SHP77 (cell line): ENCODE measurements at places on chromosomes 2 and 18.

- no peak for DNase-seq
Observed at GRCh38 chr2:121790276-121790956, 35.0 kb downstream of the TSN start.

DNA sequence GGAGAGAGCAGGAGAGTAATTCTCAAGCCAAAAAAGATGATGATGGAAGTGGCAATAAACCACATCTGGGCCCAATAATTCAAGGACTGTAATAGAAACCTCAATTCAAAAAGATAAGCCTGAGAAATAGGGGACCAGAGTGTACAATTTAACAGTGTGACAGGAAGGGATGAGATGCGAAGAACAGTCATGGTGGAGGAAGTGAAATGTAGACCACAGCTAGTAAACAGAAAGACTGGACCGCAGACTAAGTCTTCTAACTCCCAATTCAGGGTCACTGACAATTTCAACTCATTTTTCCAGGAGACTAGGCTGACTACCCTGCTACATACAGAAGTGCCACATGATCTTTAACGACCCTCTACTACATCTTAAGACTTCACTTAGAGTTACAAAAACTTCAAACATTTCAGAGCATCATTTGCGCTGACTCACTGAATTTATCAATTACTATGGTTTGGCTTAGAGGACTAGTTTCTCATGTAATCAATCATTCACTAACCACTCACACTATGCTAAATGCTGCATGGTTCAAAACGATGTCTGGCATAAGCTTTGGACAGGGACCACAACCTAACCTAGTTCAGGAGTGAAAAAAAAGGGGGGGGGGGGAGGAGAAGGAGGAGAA is 9.0 kb downstream of the CUL3 start:
- no peak for DNase-seq

GRCh38 chr2:174656676-174657176 is 59.1 kb upstream of the WIPF1 start:
- no peak for DNase-seq

DNA sequence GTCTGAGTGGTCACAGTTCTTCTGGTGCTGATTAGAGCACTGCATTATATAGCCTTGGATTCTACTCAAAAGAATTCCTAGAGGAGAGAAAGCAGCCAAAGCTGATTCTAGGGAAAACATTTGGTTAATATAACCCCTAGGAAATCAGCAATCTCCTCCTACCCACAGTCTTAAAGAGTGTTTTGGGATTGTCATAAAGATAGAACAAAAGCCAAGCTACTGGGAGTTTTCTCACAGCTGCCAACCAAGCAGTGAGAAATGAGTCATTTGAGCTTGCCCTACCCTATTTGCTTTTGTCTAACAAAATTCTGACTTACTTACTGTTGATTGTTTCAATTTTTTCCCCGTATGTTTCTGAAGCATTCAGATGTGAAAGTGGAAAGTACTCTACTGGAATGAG is 469.3 kb downstream of the PLCL1 start:
- DNase-seq, result no peak

DNA sequence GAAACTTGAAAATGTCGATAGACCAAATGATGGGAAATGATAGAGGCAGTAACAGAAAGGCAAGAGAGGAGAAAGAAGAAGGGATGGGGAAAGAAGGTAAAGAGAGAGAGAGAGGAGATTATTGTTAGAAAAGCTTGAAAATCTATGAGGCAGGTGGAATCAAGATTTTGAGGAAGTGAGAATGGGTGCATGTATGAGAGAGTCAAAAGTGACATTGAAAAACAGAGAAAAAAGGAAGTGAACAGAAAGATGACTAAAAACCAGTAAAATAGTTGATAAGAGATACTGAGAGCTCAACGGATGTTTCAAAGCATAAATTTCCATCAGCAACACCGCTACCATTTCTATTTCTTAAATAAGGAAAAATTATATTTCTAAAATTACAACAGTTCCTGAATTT is 327.4 kb upstream of the CWC22 start:
- no peak for DNase-seq

DNA sequence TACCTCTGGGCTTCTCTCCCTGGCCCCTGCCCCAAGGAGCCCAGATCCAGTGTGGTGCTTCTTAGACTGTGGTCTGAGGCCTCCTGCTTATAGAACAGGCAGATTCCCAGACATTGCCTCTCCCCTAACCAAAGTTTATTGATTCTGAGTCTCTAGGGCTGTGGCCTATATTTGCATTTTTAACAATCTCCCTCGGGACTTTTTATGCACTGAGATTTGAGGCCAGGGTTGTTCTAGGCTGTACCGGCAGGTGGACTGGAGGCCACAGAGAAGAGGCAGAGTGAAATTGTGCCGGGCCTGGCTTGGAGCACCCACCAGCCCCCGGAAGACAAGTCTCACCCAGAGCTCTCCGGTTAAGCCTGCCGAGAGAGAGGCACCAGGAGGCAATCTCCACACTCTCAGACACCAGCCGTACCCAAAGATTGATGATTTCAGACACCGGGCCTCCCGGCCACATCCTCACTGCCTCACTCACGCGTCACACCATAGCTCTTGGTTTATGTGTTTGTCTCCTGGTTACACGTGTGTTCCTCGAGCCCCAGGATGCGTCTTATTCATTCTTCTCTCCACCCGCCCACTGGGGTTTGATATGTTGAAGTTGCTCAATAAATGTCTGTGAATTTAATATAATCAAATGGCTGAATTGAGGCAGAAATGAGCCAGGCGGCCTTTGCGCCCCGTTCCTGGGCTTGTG is 203.7 kb downstream of the KLHL29 start:
- no peak for DNase-seq

GRCh38 chr2:181738074-181738473 is 57.8 kb upstream of the NEUROD1 start:
- DNase-seq, result no peak

GRCh38 chr2:234111523-234111922 is 61.0 kb downstream of the SPP2 start:
- no peak for DNase-seq

GRCh38 chr2:69776886-69777785 is 35.2 kb downstream of the ANXA4 start:
- no peak for DNase-seq

GRCh38 chr2:128950758-128951157 is 632.1 kb upstream of the HS6ST1 start:
- DNase-seq, result no peak

GRCh38 chr2:108106731-108107130 is 120.4 kb downstream of the SLC5A7 start:
- no peak for DNase-seq

DNA sequence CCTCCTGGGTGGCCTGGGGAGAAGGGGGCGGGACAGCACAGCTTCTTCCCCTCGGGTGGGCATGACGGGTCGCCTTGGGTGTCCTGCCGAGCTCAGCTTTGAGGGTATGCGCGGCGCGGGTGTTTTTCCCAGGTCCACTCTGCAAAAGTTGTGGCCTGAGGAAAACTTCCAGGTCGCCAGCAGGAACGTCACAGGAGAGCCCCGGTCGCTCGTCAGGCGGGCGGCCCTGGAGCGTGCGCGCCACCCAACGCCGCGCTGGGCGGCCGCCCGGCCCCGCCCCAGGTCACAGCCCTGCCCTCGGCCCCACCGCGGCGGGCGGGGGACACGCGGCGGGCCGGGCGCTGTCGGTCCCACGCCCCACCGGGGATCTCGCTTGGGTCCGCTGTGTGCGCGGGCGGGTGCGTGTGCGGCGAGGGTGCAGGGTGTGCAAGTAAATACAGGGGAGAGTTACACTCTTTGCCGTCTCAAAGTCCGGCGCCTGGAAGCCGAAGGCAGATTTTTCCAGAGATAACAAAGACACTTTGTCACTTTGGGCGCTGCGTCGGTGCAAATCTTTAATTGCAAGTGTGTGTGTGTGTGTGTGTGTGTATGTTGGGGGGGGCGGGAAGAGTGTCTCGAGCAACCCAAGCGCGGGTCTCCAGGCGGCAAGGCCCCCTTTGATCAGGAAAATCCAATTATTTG is 616 bp upstream of the SP5 start:
- DNase-seq, result no peak

- no peak for DNase-seq
Observed at GRCh38 chr2:237171396-237171795, 85.7 kb downstream of the COPS8 start.

GRCh38 chr2:181124497-181124896 is 144.1 kb downstream of the UBE2E3 start:
- DNase-seq, result no peak

DNA sequence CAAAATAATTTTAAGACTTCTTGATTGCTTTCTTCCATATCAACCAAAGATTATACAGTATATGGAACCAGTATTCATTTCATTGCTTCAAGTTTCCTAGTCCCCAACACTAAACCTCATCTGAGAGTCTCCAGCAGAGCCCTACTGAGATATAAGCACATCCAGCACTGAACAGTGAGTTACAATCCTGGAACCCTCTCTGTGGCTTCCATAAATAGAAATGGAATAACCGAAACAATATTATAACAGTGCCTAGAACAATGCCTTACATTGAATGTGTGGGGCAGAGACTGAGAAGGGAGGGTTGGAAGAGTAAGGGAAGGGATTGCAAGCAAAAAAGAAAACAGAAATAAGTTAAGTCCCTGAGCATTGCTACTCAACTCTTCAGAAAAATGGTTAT is 18.9 kb downstream of the AAK1 start:
- no peak for DNase-seq

GRCh38 chr18:24593401-24593800 is 133.0 kb downstream of the HRH4 start:
- no peak for DNase-seq

DNA sequence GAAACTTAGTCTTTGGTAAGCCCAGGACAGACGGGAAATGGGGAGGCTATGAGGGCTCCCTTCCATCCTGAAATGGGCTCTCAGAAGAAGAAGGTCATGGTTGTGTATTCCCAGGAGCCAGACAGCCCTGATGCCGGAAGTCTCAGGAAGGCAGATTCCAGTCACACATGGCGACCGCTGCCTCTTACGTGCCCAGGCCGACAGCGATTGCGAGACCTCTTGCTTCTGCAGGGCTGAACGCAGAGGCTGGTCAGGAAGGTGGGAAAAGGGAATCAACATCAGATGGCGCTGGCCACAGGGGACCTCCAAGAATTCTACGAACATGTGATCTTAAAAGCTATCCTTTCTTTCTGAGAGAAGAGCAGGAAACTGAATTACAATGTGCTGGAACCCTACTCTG is 22.8 kb upstream of the SH3BP4 start:
- DNase-seq, result no peak

GRCh38 chr2:183383854-183384253 is 259.6 kb downstream of the NUP35 start:
- DNase-seq, result no peak

DNA sequence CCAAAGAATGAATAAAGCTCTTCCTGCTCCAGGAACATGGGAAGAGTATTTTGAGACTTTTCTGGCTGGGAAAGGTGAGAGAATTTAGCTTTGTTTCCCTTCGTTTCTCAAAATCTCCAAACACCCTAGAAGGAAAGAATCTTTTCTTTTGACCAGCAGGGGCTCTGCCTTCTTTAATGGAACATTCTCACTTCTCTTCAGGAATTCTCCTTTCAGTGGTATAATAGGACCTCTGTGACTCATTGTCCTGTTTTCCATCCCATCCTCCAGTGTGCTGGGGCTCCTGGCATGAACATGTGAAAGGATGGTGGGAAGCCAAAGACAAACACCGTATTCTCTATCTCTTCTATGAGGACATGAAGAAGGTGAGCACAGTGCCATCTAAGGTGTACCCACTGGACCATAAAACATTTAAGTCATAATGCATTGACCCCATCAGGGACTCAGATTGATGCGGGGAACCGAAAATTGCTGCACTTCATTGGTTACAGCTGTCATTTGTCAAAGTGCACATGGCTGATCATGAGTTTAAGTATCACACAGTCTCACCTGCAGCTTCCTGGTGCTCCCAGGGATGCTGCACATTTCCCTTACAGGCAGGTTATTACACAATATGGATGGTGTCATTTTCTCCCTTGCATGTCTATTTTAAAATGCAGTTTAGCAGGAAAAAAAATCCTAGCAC is 5.5 kb downstream of the SULT1C4 start:
- no peak for DNase-seq

DNA sequence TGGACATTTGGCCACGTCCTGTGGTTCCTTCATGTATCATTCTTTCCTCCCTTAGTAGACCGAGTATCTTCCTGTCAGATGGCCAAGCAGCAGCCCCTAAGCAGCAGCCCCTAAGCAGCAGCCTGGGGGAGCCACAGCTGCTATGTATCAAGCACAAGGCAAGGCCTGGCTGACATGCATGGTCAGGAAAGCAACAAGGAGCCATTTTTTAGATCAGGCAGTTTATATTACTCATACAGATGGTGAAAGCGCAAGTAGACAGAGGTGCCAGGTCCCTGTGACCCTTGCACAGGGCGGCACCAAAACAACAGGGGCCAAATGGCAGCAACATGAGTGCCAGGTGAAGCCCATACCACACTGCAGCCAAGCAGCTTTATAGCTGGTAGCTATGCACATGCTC is 22.1 kb downstream of the CHCHD5 start:
- no peak for DNase-seq
